ENCODE measurements at places on chromosomes 2 and 18.
A peak's percentile ranks its signal among the peaks of the same experiment; 100 is the strongest.

DNA sequence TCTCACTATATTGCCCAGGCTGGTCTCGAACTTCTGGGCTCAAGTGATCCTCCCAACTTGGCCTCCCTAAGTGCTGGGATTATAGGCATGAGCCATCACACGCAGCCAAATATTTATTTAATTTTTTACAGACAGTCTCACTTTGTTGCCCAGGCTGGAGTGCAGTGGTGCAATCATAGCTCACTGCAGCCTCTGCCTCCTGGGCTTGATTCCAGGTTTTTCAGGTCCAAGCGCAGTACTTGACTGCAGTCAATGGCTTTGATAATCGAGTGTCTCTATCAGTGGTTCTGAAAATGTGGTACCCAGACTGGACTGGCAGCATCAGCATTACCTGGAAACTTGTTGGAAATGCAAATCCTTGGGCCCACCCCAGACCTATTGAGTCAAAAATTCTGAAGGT lies 63.1 kb downstream of the PLB1 start:
- no peak for DNase-seq

DNA sequence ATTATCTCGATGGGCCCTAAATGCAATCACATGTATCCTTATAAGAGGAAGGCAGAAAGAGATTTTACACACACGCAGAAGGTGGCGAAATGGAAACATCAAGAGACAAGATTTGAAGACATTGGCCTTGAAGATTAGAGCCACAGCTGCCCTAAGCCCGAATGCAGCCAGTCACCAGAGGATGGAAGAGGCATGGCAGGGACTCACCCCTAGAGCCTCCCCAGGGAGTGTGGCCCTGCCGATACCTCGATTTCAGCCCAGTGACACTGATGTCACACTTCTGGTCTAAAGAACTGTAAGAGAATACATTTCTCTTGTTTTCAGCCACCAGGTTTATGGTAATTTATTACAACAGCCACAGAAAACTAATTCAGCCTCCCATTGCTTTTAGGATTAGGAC lies 17.4 kb downstream of the TTC39C start:
- DNase-seq = no peak

- DNase-seq = no peak
Measured at GRCh38 chr18:78125206-78125896, 854.3 kb upstream of the SALL3 start.

DNA sequence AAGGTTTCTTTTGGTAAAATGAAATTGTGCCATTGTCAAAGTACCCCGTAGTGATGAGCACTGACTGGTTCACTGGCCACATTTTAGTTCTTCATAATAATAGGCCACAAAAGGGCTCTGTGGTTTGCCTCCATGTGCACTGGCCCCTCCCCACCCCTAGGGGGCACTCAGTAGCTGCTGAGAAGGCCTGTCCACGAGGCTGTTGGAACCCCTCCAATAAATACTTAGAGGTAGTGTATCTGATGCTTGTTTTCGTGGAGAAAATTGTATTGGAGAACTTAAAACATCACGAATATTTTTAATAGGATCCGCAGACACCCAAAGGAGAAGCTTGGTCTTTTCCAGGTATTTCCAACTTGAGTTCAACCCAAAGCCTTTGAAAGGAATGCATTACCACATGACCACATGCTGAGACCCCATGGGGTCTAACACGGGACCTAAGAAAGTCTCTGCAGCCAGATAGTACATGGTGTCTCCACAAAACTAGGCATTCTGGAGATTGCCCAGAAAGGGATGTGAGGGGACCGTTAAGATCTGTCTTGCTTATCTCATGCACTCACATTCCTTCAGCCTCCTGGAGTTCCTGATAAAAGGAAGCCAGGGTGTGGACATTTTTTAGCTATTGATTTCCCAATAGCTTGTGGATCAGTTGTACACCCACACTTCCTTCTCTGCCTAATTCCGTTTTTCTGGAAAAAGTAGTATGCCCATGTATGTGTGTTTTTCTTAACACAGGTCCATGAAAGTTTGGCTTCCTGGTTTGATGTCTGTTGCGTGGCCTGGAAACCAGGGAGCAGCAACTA lies 28.5 kb upstream of the NOSTRIN start:
- DNase-seq = peak; percentile 24

DNA sequence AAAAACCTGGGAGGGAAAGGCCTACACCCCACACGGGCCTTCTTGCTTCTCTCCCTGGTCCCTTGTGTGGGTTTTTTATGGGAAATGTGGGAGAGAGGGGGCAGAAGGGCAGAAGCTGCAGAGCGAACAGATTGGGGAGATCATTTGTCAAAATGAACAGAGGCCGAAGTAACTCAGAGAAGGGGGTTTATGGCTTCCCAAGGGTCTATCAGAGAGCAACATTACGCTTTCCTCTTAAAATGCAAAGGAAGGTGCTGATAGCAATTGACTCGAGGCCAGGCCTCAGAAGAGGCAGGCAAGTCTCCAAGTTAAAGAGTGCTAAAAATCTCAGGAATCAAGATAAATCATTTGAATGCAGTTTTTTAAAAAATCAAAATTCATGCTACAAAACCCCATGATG lies 101.5 kb downstream of the SGPP2 start:
- no peak for DNase-seq

DNA sequence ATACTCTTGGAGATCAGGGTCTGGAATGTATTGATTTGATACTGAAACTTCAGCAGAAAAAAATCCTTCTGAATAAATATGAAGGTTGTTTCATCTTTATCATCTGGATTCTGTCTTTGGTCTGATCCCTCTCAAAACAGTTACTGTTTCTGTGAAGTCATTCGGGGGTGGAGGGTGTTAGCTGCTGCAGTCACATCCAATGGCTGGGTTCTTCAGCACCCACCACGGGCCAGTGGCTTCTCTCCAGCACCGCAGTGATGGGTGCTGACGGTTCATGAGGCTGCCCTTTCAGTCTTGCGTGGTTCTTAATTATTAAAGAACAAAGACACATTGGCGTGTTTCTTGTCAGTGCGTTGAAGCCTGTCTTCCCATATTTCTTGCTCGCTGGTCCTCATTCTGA lies 148.0 kb downstream of the LDLRAD4 start:
- no peak for DNase-seq

DNA sequence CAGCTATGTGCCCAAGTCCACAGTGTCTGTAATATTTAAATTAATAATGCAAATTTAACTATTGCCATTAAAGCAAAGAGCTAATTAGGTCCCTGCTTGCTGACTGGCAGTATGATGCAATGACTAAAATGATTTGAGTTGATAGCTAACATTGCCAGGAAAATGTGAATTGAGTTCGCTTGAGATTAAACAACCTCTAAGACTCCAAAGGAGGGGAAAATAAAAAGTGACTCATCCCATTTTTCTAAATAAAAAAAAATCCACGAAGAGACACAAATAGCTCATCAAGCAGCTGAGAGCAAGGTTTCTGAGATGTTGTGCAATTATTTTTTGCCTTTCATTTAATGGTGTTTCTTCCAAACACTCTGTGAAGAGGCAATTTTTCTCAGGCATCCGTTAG lies 413.0 kb downstream of the MTX2 start:
- no peak for DNase-seq

DNA sequence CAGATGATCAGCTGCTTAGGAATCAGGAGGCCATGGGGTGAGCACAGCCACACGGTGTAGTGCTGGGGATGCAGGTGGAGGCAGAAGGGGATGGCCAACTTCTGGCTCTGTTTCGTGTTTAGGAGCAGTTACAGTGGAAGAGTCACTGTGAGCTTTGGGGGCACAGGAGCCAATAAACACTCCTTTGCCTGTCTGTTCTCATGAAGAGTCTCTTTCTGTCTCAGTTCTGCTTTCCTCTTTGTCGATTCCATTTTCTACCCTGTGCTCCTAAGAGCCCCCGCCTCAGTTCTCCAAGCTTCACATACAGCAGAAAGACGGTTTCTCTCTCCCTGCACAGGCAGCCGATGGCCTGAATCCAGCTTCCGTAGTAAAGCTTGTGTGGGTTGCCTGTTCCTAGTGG lies 21.0 kb upstream of the RRM2 start:
- no peak for DNase-seq

GRCh38 chr2:15667809-15668556 lies 76.3 kb downstream of the DDX1 start:
- DNase-seq = no peak

DNA sequence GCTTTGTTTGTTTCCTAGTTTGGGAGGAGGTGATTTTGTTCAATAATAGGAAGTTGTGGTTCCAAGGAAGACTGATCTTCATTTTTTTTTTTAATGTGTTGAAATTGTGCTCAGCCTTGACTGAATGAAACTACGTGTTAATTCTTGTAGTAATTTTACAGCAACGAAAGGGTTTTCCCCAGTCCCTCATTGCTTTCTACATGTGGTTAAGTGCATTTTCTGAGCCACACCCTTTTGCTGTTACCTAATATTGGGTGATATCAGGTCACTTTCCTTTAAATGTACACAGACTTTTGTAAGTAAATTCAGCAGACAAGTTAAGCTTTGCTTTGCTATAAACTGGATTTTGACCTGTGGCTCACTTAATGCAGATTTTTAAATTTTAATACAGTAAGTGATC lies 73.6 kb downstream of the OTX1 start:
- DNase-seq = no peak

DNA sequence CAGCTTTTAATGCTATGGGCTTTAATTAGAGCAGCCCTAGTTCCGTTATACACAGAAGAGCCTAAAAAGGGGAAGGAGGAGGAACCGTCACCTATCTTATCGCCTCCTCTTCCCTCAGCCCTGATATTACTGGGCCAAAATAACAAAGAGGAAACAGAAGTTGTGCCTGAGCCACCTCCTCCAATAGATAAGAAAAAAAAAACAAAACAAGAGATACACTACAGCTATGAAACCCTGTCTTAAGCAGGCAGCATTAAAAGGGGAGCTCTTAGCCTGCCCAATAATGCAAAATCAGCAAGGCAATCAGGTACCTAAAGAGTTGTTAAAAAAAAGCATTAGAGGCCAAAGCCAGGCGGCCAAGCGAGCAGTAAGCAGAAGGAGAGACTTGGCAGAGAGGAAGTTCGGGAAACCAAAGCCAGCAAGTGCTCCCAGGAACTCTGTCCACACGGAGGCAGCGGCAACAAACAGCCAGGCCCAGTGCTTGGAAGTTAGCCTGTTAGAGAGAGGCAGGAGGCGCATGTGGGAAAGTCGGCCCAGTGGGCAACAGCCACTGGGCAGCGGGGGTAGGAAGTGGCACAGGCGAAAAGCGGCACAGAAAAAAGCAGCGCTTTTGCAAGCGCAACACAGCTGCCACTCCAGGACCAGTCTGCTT lies 41.8 kb upstream of the PDK1 start:
- no peak for DNase-seq

DNA sequence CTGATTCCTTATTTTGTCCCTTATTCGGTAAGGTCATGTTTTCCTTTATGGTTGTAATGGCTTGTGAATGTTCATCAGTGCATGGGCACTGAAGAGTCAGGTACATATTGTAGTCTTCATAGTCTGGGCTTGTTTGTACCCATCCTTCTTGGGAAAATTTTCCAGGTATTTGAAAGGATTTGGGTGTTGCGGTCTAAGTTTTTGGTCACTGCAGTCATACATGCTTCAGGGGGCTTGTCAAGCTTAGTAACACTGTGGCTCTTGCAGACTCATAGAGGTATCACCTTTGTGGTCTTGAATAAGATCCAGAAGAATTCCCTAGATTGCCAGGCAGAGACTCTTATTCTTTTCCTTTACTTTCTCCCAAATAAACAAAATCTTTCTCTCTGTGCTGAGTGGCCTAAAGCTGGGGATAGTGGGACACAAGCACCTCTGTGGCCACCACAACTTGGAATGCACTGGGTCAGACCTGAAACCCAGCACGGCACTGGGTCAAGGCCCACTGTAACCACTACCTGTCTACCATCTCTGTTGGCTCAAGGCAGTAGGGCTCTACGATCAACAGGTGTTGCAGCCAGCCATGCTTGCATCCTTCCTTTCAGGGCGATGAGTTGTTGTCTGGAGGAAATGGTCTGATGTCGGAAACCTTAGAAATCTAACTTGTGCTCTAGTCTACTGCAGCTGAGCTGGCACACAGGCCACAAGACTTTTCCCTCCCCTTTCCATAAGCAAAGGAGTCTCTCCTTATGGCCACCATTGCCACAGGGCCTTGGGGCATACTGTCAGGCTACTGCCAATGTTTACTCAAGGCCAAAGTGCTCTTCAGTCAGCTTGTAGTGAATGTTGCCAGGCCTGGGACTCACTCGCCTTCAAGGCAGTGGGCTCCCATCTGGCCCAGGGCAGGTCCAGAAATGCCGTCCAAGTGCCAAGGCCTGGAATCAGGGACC lies 21.5 kb downstream of the IL1RN start:
- no peak for DNase-seq

- DNase-seq = no peak
Measured at GRCh38 chr2:60422826-60423483, 130.5 kb downstream of the BCL11A start.

DNA sequence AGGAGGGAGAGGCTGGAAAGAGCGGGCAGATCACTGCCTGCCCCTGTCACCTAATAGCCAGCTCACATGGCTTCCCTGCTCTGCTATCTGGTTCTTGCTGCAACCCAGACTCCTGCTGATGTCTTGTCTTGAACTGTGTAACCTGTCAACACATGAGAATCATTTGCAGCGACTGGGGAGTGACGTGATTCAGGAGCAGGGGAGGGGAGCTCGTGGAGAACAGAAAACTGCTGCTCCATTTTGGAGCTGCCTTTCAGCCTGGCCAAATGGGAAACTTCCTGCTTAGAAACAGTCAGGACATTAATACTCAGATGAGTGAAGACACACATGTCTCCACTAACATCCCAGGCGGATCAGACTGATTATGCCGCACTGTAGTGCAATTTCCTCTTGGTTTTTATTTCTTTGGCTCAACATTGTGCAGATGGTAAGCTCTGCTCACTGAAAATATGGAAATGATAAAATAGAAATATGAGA lies 38.1 kb downstream of the RPL37A start:
- no peak for DNase-seq

DNA sequence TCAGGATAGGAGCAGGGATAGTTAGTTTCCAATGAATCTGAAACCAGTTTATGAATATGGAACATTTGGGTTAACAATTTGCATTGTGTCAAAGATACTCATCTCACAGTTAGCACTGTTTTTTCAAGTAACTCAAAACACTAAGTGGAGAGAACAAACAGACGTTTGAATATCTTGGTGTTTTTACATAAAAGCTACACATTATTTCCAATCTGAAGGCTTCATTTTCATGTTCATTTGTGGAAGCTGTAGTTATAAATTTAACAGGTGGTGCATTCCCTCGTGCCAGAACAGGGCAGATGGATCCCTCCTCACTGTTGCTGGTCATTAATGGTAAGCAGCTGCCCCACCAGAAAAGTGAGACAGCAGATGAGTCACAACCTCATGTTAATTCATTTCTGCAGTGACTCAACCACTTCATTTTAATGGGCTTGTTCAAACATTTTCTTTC lies 286.9 kb downstream of the TMX3 start:
- peak; percentile 67 for DNase-seq

DNA sequence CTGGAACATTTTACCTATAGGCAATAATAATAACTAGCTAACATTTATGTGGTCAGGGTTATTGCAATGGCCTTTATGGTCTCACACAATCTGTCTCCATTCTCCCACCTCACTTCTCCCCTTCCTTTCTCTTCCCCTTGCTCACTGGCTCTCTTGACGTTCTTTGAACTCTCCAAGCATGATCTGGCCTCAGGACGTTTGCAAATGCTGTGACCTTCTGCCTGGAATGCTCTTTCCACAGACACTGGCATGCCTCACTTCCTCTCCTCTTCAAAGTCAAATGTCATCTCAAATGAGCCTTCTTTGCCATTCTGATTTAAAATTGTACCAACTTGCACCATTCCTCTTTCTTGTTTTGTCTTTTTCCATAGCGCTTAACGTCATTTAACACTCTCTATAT lies 25.3 kb upstream of the GCG start:
- DNase-seq = no peak

All from retinal pigment epithelial cell (primary cell).